ENCODE measurements at places on chromosomes 5 and 9. TPM values are rescaled to one million over a fixed set of nuclear protein-coding genes. Genes with fewer than 3 reads are reported as not detected.

C9orf50 gene
- total RNA-seq = not detected

NFX1 gene
- 27.8 TPM for total RNA-seq

DBH gene
- total RNA-seq = not detected

TYRP1 gene
- total RNA-seq = 0.26 TPM
